ENCODE measurements at places on chromosomes 7 and 10.

GRCh38 chr10:79380946-79381721, 33.9 kb downstream of the PPIF start:
- DNase-seq: no peak

- DNase-seq: no peak
Observed at GRCh38 chr7:12069757-12070156, 141.3 kb upstream of the TMEM106B start.

- no peak for DNase-seq
Observed at GRCh38 chr10:120041807-120042559, 149.5 kb downstream of the SEC23IP start.

DNA sequence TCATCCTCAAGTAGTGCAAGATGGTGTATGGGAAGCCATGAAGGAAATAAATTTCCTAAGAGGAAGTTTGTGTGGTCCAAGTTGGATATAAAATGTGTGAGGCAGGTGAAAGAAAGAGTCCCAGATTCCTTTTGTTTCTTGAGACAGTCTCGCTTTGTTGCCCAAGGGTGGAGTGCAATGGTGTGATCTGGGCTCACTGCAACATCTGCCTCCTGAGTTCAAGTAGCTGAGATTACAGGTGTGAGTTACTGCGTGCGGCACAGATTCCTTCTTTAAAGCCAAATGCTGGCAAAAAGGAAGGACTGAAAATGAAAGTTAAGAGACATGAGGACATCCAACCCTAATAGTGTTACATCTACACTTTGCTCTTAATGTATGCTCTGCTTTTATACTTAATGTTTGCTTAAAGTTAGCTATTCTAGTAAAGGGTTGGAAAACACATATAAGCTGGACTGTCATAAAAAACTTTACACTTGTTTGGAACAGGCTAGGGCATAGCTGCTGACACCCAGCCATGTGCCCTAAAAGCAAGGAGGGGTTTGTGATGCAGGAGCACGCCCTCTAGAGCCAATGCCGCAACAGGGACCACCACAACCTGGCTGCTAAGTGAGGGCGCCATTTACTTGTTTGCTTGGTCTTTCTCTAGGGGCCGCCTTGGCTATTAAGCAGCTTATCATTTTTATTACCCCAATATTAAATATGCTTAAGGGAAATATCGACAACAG, 34.5 kb downstream of the CLEC2L start:
- no peak for DNase-seq

DNA sequence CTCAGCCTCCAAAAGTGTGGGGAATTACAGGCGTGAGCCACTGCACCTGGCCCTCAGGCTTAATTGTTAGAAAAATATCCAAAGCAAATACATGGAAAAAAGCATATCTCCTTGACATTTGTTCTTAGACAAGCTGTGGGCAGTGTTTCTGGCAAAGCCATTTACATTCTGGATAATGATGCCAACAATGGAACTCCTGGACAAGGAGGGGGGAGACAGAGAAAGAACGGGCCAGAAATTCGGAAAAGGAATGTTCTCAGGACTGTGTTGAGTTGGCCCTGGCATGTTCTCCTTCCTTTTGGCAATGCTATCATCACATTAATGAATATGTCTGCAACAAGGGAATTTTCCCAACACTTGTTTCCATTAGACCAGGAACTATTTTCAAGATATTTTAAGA, 88.7 kb downstream of the UBE2H start:
- DNase-seq: no peak

- no peak for DNase-seq
Observed at GRCh38 chr10:131387018-131387529, 75.6 kb upstream of the TCERG1L start.

- DNase-seq: peak; percentile 0
Observed at GRCh38 chr10:42985436-42986316, 91.2 kb upstream of the RET start.

DNA sequence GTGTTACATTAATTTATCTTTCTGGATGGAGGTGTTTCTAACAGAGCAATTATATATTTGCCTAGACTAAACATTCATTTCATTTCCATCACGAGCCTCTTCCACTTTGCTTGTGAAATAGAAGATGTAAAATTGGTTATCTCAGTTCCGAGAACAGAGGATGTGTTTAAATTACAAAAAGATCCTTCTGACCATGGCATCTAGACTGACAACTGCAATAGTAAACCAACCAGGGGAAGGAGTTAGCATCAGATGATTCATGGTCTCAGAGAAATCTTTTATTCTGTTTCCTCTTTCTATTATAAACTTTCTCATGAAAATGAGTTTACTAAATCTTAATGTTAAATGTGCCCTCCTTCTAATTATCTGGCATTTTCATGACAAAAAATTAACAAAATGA, 149.8 kb upstream of the WDR11 start:
- no peak for DNase-seq

- no peak for DNase-seq
Observed at GRCh38 chr7:99255463-99255862, 17.2 kb upstream of the MYH16 start.

DNA sequence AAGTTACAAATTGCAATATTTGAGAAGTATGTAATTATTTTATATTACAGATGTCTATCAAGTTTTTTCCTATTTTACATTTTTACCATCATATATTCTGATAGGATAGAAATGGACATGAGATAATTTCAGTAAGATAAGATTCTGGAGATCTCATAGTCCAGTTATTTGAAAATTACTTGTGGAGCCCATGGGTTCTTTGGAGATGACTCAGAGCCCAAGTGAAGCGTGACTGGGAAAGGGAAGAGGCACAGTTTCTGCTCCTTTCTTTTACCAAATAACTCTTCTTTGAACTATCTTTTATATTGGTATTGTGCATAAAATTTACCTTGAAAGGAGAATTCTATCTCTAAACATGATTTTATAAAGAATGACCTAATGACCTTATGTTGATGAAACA, 2.4 kb downstream of the CD36 start:
- no peak for DNase-seq

GRCh38 chr7:112143582-112143981, 62.6 kb downstream of the DOCK4 start:
- DNase-seq: no peak

- no peak for DNase-seq
Observed at GRCh38 chr7:135970682-135971365, 6.3 kb downstream of the MTPN start.

DNA sequence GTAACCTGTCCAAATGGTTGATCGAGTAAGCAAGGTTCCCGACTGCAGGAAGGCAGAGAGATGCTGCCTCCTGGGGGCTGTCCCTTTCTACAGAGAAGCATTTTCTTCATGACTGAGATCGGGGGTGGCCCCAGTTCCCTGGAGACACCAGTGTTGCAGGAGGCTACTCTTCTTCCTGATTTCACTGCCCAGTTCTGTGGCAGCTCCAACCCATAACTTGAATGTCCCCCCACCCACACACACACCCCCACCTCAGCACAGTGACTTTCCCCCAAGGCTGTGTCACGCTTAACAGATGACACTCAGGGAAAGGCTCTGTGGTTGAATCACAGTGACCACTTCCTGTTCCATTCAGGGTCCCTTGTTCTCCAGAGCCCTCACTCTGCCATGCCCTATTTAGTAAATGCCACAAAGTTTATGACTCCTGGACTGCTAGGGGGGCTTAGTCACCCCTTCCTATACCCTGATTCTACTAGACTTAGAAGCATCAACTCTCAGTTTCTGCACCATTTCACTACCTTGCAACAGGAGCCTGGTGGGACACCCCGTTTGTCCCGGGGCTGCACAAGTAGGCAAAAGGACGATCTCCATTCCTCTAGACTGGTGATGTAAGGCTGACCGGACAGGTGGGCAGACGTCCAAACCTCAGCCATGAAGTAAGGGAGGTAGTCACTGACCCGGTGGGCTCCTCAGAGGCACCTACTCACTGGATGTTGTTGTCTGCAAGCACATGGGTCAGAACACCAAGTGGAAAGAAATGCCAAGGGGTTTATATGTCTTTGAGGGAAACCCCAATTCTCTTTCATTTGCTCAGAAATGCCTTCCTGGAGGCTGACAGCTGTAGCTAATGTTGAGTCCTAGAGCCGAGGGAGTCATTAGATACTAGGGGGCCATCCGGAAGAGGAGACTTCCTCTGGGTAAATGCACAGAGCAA, 31.3 kb upstream of the SMC3 start:
- DNase-seq: peak; percentile 26

GRCh38 chr10:127279334-127279774, 83.0 kb upstream of the INSYN2A start:
- no peak for DNase-seq

- DNase-seq: no peak
Observed at GRCh38 chr7:94394109-94394436, 622 bp upstream of the COL1A2 start.

DNA sequence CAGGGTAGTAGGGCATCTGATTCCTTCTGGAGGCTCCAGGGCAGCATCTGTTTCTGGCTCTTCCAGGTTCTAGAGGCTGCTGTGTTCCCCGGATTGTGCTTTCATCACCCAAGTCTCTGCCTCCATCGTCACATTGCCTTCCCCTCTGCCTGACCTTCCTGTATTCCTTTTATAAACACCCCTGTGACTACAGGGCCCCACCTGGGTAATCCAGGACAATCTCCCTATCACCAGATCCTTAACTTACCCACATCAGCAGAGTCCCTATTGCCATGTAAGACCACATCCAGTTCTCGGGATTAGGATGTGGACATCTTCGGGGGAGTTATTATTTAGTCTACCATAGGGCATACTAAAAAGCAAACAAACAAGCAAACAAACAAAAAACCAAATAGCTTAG, 39.4 kb upstream of the AGR3 start:
- DNase-seq: no peak

DNA sequence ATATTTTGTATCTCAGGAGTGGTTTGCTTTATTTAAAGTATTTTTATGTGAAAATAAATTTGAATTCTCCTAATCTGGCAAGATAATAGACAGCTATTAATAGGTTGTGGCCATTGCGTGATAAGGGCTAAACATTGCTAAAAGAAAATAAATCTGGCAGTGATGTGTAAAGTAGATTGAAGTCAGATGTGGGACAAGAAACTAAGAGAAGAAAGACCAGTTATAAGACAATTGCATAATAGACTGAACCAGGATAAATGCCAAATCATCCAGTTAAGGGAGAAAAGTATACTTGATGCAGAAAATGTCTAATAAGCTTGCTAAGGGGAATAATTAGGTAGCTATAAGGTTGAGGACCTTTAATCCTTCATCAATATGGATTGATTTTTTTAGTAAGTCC, 197.5 kb upstream of the CSTF2T start:
- DNase-seq: no peak

DNA sequence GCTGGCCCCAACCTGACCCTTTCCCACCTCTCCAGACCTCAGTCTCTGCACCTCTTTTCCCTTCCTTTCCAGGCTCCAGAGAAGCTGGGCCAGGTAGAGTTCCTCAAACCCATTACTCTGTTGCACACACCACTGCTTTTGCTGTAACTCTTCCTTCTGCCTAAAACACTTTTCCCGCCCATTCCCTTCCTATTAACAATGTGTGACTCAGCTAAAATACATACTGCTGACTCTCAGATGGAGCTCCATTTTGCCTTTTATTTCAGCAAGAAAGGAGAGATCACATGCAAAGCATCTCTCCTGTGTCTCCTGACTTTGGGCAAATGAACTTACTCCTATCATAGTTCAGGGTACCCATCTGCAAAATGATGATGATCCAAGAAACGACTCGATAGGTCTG, 201.0 kb downstream of the CALN1 start:
- no peak for DNase-seq

DNA sequence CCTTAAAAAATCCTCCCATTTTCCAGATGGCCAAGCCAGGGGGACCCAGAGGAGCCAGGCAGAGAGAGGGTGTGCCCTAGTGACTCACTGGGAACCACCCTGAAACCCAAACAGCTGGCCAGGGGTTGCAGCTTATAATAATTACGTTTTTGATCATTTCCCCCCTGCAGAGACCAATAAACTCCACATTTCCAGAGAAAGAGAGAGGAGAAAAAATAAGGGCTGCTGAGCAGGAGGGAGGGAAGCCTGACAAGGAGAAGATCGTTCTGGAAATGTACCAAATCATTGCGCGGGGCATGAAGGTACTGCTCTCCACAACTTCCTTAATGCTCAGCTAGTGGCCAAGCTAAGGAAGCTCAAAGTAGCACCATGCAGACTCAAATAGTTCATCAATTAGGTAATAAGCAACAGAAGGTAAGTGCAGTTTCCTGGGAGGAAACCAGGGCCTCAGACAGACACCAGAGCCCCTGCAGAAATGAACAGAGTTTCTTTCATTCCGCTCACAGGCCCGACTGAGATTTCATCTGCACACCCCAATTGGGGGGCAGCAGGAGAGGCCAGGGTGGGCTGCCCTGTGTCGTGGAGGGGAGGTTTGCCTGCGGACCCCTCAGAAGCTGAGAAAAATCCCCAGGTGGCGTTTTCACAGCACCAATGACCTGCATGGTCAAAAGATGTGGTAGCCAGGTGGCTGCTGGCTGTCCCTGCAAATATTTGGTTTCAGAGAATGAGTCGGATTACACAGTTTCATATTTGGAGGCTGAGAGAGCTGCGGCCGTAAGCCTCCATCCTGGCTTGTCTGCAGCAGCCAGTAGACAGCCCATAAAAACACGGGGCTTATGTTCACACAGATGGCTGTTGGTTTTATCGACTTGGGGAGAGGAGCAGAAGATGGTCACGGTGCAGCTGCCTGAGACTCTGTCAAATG, 153.2 kb upstream of the LYZL2 start:
- no peak for DNase-seq

- DNase-seq: no peak
Observed at GRCh38 chr10:124345521-124345920, 73.2 kb downstream of the OAT start.

GRCh38 chr7:11792166-11792565, 39.8 kb downstream of the THSD7A start:
- DNase-seq: no peak

DNA sequence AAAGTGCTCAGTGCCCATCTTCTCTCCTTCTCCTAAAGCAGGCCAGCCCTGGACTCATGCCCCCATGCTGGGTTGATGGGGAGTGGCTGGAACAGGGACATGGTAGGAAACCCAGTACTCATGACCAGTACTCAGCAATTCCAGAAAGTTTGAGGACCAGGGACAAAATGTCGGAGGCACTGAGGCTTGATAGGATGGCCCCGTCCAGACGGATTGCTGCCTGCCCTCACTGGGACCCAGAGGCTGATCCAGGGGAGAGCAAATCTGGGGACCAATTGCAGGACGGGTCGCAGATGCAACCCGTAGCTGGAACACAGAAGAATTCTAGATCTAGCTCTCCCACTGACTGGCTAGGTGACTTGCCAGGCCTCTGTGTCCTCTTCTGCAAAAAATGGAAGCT, 5.1 kb downstream of the ZCCHC24 start:
- DNase-seq: no peak

GRCh38 chr10:69554611-69555010, 18.6 kb downstream of the NEUROG3 start:
- no peak for DNase-seq

Measured in T-cell (primary cell).